ENCODE measurements at places on chromosomes 6 and 20. TPM values are rescaled to one million over a fixed set of nuclear protein-coding genes. Genes with fewer than 3 reads are reported as not detected.

DNA sequence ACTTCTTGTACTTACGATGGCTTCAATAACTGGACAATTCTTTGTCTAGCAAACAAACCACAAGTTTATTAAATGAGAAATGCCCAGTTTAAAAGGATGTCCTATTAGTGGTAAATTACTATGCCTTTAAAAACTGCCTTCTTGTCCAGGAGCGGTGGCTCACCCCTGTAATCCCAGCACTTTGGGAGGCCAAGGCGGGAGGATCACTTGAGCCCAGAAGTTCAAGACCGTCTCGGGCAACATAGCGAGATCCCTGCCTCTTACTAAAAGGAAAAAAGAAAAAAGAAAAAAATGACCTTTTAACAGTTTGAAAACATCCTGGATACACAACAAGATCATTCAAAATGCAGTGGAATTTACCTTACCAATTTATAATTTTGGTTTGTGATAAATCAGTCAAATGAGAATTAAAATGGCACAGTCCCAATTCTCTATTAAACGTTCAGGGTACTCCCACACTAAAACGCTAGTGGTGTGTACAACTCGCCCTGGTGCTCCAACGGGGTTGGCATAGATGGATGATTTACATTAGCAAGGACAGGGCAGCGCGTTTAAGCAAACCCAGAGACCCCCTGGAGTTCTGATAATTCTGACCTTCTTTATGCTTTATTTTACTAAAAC is 2.3 kb downstream of the ZBTB2 start:
- H3K4me3 ChIP-seq = peak overlapping the region; percentile 81
- H3K27me3 ChIP-seq = no peaks in the 10 kb centered on the region
- H3K36me3 ChIP-seq = no peaks in the 10 kb centered on the region
- peak overlapping the region; percentile 96 for H3K27ac ChIP-seq
- H3K4me1 ChIP-seq = peaks cover 32% of the 10 kb centered on the region

DNA sequence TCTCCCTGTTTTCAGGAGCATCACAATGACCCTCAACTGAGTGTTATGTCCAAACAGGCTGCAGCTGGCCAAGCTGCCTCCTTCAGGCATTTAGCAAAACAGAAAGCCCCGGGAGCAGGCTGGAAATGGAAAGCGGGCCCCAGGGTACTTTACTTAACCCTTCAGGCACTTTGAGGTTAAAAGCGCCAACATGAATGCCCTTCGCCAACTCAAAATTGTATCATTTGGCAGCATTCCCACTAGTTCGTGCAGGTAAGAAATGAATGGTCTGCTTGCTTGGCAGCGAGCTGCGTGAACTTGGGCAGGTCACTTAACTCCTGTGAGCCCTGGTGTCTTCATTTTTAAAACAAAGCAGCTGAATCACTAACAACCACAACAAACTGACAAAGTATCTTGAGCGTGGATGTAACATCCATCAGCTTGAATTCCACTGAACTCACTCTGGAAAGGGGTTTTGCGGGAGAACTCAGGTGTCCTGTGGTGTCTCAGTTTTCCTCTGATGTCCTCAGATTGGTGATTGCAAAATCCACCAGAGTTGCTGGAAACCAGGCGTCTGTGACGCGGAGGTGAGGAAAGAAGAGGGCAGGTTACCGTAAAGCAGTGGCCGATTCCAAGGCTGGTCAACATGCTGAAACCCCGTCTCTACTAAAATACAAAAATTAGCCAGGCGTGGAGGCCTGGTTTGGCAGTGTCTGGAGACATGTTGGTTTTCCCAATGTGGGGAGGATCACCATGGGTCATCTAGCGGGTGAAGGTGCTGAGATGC is 118.8 kb upstream of the ZNF217 start:
- H3K27me3 ChIP-seq = no peaks in the 10 kb centered on the region
- DNase-seq = no peak
- H3K4me3 ChIP-seq = no peak overlapping the region
- no peaks in the 10 kb centered on the region for H3K36me3 ChIP-seq
- H3K4me1 ChIP-seq = peaks cover 32% of the 10 kb centered on the region

- no peak overlapping the region for H3K27ac ChIP-seq
- H3K4me3 ChIP-seq = no peak overlapping the region
- H3K4me1 ChIP-seq = no peaks in the 10 kb centered on the region
- H3K27me3 ChIP-seq = peaks cover 12% of the 10 kb centered on the region
- DNase-seq = no peak
These were observed 15.5 kb upstream of the BMP7 start for GRCh38 chr20:57281900-57282299.

DNA sequence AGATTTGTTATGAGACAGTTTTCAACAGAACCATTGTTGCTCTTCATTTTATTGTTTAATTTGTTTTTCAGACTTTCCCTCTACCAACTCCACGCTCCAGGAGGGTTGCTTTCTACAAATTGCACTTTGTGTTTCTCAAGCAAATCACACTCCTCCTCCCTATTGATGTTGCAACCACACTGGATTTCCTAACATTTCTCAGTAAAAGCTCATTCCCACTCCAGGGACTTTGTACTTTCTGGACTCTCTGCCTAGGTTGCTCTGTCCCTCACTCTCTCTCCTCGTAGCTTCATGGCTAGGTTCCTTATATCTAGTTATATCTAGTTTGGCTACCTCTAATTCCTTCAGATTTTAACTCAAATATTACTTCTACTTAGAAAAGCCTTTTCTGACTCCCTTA is 20.3 kb downstream of the PGK2 start:
- H3K27ac ChIP-seq = no peak overlapping the region
- no peaks in the 10 kb centered on the region for H3K27me3 ChIP-seq
- H3K4me3 ChIP-seq = no peak overlapping the region
- no peaks in the 10 kb centered on the region for H3K36me3 ChIP-seq

DNA sequence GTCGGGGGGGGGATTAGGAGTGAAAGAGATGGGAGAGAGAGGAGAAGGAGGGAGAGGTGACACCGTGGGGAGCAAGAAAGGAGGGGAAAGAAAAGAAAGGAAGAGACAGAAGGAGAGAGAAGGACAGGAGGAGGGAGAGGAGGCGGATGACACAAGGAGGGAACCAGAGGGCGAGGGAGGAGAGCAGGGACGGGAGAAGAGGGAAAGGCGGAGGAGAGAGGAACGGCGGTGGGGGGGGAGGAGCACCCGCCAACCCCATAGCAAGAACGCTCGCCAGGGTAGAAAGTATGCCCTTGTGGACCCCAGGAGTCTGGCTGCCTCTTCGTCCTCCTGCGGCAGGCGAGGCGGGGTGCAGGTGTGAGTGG is 4.5 kb upstream of the INSM1 start:
- H3K4me1 ChIP-seq = no peaks in the 10 kb centered on the region
- H3K27me3 ChIP-seq = peaks cover 37% of the 10 kb centered on the region
- no peak for DNase-seq
- H3K4me3 ChIP-seq = no peak overlapping the region

- no peak overlapping the region for H3K27ac ChIP-seq
- H3K4me3 ChIP-seq = no peak overlapping the region
- no peaks in the 10 kb centered on the region for H3K27me3 ChIP-seq
- H3K4me1 ChIP-seq = no peaks in the 10 kb centered on the region
- no peaks in the 10 kb centered on the region for H3K36me3 ChIP-seq
- no peak for DNase-seq
These were observed 20.0 kb downstream of the KHDRBS2 start for GRCh38 chr6:62265906-62266525.

- peak overlapping the region; percentile 96 for H3K27ac ChIP-seq
- H3K27me3 ChIP-seq = no peaks in the 10 kb centered on the region
- H3K4me1 ChIP-seq = peaks cover 22% of the 10 kb centered on the region
- H3K36me3 ChIP-seq = no peaks in the 10 kb centered on the region
These were observed 136.0 kb downstream of the HFE start for GRCh38 chr6:26223228-26223627.

DNA sequence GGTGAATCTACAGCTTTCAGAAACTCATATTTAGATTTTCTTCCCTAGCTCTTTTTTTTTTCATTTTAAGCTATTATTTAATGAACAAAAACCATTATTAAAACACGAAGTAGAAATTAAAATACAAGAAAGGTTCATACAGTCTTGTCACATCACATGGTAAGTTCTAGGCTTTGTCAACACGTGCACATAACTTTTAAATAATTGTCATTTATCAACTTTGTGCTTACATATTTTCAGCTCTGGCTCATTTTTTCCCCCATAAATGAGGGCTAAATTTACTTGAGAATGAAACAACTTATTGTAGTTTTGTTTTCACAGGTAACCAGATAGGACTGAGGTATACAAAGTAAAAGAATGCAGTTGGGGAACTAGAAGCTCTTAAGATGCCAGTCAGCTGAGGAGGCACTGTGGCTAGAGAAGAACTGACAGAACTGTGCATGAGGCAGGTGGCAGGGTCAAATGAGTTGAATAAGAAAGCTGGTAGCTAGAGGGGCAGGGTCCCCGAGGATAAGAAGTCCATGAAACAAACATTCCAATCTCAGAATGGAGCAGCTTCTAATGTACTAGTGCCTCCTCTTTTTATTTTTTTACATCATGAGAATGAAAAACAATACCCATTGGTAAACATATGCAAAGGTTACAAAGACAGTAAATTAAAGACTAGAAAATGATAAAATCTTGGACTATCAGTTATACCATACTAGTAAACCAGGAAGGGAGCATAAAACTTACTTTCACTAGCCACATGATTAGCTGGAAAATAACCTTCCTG is 141.5 kb downstream of the MYB start:
- H3K36me3 ChIP-seq = no peaks in the 10 kb centered on the region
- H3K27me3 ChIP-seq = no peaks in the 10 kb centered on the region
- peak overlapping the region; percentile 80 for H3K27ac ChIP-seq
- peaks cover 22% of the 10 kb centered on the region for H3K4me1 ChIP-seq
- peak overlapping the region; percentile 51 for H3K4me3 ChIP-seq

DNA sequence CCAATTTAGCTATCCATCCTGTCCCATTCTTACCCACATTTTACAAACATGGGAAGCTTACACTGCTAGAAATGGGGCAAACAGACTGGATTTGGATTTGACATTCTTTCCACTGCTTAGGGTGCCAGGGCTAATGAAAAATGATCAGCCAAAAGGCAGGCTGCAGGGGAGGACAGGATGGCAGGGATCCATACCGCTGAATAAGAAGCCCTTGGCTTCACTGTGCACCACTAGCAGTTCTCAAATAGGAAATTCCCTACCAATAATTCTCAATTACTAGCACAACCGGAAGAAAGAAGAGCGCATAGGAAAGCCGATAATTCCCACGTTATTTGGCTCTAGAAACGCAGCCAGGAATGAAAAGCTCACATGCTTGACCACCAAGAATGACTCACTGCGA is 73.1 kb downstream of the NDUFAF5 start:
- H3K4me1 ChIP-seq = no peaks in the 10 kb centered on the region
- H3K36me3 ChIP-seq = no peaks in the 10 kb centered on the region
- H3K27me3 ChIP-seq = no peaks in the 10 kb centered on the region
- H3K27ac ChIP-seq = no peak overlapping the region

- no peaks in the 10 kb centered on the region for H3K36me3 ChIP-seq
- no peaks in the 10 kb centered on the region for H3K4me1 ChIP-seq
- H3K4me3 ChIP-seq = no peak overlapping the region
- no peak overlapping the region for H3K27ac ChIP-seq
- DNase-seq = no peak
- no peaks in the 10 kb centered on the region for H3K27me3 ChIP-seq
These were observed 42.5 kb downstream of the ATP9A start for GRCh38 chr20:51725584-51726176.

- H3K27me3 ChIP-seq = no peaks in the 10 kb centered on the region
- no peak for DNase-seq
- no peak overlapping the region for H3K27ac ChIP-seq
These were observed 48.6 kb downstream of the RAB44 start for GRCh38 chr6:36746251-36746650.

- H3K27me3 ChIP-seq = no peaks in the 10 kb centered on the region
- DNase-seq = no peak
- no peak overlapping the region for H3K27ac ChIP-seq
- H3K4me3 ChIP-seq = no peak overlapping the region
- H3K36me3 ChIP-seq = peaks cover 31% of the 10 kb centered on the region
These were observed 46.2 kb upstream of the ADIG start for GRCh38 chr20:38534756-38535155.

DNA sequence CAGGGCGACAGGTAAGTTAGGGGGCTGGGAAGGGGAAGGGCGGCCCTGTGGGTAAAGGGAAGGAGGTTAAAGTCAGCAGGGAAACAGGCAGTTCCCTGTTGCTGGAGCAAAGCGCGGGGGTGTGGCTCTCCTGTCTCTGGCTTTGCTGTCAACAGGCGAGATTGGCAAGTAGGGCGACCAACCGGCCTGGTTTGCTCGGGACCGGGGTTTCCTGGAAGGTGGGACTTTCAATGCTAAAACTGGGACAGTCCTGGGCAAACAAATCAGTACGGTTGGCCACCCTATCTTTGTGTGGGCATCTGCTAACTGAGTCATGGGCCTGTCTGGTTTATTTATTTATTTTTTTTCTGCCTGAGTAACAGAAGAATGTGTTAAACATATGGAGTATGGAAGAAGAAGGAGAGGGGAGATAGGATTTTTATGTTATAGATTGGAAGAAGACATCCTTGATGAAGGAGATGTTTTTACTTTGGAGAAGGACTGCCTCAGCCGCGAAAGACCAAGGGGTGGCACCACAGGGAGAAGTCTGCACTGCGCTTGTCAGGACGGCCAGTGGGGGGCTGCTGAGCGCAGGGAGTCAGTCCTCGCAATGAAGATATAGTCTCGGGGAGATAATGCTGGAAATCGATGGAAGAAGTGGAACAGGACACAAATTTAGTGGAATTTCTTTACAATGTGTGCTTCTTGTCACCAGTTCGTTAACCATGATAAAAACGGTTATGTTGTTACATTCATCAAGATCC is 43.4 kb upstream of the ESR1 start:
- H3K4me3 ChIP-seq = no peak overlapping the region
- H3K27me3 ChIP-seq = no peaks in the 10 kb centered on the region
- no peak overlapping the region for H3K27ac ChIP-seq
- H3K36me3 ChIP-seq = no peaks in the 10 kb centered on the region
- DNase-seq = no peak
- H3K4me1 ChIP-seq = no peaks in the 10 kb centered on the region

The HSPA1L gene
- total RNA-seq = 1.6 TPM

The ME1 gene
- total RNA-seq = 9.8 TPM

The SIRPG gene
- 4.0 TPM for total RNA-seq

The PLA2G7 gene
- not detected for total RNA-seq

Data from GM12878 (cell line).